ENCODE measurements at places on chromosomes 11 and 22.

DNA sequence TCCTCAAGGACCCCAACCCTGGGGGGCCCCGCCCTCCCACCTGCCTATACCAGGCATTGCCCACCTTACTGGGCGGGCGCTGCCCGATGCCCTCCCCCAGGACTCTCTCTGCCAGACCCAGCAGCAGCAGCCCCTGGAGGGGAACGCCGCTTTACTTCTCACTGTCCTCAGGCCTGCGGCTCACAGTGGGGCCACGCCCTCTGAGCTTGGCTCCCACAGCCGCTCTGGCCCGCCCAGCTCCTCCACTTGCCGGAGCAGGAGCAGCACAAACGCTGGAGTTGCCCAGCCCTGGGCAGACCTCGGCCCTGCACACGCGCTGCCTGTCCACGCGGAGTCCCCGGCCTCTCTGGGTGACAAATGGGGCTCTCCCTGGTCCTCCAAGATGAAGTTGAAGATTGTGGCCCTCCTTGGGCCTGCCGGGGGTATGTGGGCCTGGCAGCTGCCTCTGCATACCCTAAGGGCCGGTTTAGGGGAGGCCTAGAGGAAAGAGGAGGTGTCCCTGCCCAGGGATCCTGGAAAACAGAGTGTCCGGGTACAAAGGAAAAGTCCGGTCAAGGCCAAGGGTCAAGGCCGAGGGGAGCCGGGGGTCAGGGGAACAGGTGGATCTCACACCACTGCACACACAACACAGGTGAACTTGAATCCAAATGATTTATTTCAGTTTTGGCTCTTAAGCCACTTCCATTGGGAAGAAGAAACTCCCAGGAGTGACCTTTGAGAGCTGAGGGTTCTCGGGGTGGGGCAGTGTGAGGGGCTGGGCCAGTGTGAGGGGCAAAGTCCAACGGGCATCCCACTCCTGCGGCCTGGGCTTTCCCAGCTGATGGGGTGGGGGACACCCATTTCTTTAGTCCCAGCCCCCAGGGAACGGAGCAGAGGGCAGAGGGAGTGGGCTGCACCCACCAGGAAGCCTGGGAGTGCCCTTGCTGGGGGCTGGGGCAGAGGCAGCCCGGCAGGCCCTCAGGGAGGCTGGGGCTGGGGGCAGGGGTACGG, 674 bp upstream of the BAIAP2L2 start:
- no peak for DNase-seq

DNA sequence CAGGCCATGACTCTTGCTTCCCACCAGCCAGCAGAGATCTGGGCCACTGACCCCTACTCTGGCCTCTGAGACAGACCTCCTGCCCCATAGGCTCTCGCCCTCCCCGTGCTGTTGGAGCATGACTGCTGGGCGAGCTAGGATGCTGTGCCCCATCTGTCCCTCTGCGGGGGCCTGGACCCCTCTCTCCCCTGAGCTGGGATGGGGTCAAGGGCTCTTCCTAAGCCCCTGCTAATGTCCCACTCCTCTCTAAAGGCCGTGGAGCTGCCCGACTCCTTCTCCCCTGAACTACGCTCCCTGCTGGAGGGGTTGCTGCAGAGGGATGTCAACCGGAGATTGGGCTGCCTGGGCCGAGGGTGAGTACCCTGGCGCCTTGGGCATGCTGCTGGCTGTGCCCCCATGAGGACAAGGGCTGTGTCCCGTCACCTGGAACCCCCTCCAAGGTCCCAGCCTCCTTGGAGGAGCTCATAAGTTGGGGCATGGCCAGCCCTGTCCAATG, 6.2 kb upstream of the ANKRD13D start:
- no peak for DNase-seq

DNA sequence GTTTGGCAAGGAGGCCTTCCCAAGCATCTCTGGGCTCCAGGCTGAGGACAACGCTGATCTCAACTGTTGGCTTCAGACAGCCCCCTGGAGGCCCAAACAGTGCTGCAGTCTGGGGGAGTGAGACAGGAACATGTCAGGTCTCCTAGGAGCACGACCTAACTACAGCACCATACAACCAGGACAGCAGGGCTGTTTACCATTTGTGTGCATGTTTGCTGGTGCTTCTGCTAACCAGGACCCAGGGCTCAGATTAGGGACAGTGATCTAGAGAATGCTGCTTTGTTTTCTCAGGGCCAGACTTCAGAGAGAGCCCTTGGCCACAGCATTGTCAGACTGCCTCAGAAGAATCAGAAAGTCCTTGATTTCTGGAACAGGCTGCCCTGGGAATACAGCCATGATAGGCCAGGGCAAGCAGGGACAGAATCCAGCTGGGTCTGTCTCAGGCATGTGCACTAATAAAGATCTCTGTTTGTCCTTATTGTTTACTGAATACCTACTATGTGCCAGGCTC, 126.5 kb downstream of the VPREB1 start:
- DNase-seq = no peak

DNA sequence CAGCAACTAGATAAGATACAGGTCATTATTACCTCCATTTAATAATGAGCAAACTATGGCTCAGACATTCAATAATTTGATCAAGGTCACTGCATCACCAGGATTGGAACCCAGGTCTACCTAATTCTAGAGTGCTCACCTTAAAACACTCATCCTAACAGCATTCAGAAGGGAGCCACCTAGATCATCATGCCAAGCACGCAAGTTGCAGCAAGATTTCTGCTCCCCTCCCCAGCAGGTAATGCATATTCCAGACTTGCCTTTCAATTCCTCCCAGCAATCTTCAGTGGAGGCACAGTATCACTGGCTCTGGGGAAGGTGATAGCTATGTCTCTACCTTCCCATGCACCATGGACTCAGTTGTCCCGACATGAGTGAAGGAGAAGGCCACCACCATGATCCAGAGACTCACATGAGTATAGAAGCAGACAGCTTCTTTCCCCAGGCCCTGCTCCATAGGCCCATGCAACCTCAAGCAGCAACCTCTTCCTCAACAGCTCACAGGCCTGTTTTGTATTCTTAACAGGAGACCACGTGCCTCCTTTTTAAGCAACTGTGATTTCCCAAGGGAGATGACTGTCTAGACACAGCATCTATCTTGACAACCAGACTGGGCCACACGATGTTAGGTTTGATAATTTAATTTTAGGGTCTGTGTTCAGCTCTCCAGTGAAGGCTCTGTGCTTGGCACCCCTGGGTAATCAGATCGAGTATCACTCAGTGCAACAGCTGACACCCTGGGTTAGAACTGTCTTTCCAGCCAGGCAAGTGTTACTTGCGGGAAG, 36.4 kb downstream of the RAB30 start:
- DNase-seq = no peak

DNA sequence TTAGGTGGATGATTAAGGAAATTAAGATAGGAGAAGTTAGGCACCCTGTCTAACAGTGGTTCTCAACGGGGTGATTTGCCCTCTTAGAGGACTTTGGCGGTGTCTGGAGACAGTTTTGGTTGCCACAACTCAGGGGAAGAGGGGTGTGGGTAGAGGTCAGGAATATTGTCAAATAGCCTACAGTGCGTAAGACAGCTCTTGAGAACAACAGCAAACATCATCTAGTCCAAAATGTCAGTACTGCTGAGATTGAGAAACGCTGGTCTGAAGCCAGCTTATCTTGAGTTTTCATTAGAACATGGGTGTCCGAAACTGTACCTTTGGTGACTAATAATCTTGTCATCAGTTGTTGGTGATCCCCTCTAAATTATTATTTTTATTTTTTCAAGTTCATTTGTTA, 38.4 kb downstream of the CECR2 start:
- DNase-seq = no peak

GRCh38 chr11:13672576-13673210, 4.2 kb downstream of the FAR1 start:
- no peak for DNase-seq

- no peak for DNase-seq
Measured at GRCh38 chr11:94336033-94336432, 31.7 kb downstream of the IZUMO1R start.

DNA sequence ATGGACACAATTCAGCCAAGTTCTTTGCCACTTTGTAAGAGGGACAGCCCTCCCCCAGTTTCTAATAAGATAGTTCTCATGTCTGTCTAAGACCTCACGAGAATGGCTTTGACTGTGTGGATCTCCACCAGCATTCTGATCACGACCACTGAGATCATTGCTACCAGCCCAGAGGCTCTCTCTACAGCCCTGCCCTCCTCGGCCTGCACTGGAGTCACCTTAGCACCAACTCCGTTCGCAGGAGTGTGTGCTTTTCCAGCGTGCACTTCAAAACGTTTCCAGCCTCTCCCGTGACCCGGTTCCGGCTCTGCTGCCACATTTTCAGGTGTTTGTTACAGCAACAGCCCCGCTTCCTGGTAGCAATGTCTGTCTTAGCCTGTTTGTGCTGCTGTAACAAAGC, 26.2 kb downstream of the TSPAN32 start:
- no peak for DNase-seq

DNA sequence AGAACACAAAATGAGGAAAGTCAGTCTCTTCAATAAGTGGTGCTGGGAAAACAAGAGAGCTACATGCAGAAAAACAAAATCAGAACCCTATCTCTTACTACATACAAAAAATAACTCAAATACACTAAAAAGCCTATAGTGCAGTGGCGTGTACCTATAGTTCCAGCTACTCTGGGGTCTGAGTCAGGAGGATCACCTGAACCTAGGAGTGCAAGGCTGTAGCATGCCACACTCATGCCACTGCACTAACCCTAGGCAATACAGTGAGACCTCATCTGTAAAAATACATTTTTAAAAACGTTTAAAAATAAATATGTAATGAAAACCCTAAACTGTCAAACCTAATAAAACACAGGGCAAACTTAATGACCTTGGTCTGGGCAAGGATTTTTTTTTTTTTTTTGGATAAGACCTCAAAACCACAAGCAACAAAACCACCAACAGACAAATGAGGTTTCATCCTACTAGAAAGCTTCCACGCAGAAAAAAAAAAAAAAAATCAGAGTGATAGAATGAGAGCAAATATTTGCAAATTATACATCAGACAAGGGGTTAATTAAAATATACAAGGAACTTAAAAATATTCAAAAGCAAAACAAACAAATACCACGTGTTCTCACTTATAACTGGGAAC, 35.2 kb downstream of the XKR3 start:
- no peak for DNase-seq

DNA sequence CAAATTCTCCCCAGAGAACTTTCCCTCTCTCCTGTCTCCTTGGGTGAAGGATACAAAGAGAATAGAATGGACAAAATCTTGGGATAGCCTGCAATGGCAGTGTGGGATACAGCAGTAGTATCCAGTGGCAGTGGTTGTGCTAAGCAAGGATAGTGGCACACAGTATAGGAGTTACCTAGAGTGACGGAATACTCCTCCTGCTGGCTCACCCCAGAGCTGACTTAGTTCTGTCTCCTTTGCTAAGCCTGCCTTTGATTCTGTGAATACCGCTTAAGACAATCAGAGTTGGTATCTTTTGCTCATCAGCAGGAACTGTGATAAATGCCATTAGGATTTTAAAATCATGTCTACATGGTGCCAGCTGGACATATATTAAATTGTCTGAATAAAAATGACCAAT, 404.3 kb downstream of the JRKL start:
- DNase-seq = no peak

GRCh38 chr11:80346353-80347059, 905.7 kb upstream of the TENM4 start:
- no peak for DNase-seq

DNA sequence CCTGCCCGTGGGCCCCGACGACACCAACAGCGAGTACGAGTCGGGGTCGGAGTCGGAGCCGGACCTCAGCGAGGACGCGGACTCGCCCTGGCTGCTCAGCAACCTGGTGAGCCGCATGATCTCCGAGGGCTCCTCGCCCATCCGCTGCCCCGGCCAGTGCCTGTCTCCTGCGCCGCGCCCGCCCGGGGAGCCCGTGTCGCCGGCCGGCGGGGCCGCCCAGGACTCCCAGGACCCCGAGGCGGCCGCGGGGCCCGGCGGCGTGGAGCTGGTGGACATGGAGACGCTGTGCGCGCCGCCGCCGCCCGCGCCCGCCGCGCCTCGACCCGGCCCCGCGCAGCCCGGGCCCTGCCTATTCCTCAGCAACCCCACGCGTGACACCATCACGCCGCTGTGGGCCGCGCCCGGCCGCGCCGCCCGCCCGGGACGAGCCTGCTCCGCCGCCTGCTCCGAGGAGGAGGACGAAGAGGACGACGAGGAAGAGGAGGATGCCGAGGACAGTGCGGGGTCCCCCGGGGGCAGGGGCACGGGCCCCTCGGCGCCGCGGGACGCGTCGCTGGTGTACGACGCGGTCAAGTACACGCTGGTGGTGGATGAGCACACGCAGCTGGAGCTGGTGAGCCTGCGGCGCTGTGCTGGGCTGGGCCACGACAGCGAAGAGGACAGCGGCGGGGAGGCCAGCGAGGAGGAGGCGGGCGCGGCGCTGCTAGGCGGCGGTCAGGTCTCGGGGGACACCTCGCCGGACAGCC, 3.8 kb downstream of the MAPK8IP2 start:
- no peak for DNase-seq

DNA sequence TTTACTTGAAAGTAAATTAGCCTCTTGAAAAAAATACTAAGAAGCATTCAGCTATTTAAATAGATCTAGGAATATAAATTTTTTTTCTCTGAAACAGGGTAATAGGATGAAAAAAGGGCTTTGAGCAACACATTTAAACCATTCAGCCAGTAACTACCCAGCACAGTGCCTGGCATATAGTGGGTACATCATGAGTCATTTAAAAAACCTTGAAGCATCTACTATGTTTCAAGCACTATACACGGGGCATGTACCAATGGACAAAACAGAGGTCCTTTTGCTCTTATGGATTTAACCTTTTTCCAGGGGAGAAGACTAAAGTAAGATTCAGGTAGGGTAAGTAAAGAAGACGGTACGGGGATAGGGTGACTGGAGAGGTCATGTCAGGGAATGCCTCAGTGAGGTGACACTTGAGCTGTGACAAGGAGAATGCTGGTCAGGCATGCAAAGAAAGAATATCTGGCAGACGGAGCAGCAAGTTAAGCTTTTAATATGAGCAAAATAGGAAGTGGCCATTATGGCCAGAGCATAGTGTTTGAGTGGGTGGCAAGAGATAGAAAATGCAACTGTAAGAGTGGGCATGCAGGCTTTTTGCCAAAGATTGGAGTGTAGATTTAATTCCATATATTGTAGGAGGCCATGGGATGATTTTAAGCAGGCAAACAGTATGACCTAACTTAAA, 101.1 kb downstream of the HIPK3 start:
- no peak for DNase-seq

DNA sequence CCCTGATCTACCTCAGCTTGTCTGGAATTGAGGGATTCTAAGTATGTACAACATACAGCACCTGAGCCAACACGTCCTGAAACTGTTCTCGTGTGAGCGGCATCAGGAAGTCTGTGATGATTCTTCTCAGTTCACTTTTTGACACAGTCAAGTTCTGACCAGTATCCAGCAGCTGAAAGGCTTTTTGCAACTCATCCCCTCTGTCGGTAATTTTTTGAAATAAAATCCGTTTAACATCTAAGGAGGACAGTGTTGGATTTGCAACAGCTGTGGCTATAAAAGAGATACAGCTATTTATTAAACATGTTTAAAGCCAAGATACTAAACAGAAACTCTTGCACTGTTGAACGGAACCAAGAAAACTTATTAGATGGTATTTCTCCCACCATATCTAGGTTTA, 39.3 kb downstream of the EFCAB6 start:
- no peak for DNase-seq

GRCh38 chr11:16881074-16881709, 133.0 kb downstream of the PLEKHA7 start:
- DNase-seq = no peak
